ENCODE measurements at places on chromosomes 4 and X.

- no peak for DNase-seq
Observed at GRCh38 chr4:23957465-23957864, 67.6 kb upstream of the PPARGC1A start.

DNA sequence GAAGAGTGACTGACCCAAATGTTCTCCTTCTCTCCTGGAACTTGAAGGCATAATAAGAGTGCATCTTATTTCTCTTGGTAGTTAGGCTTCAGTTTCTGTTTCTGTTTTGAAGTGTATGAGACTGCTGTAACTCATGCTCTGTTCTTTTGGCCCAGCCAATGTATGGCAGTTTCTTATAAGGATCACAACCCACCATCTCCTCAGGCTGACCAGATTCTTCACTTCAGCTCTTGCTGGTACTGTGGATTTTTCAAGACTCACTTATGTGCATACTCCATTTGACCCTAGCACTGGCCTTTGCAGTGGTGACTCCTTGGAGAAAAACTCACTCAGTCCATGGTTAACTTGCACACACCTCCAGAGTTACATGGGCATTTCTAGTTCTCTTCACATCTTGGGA, 9.6 kb upstream of the YTHDC1 start:
- DNase-seq = no peak

DNA sequence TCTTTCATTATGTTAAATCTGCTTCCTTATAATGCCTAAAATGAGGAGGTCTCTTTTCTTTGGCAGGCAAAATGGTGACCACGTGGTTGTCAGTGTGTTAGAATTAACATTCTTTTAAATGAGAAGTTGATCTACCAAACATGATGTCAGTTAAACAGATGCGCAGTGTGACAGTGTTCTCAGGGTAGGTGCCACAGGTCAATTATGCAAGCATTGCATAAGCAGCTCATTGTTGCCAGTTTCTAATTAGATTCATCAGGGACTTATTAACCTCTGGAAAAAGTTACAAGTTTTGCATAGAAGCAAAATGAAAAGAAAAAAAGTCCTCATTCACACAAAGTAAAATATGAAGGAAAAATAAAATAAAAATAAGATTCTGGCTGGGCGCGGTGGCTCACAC, 324.1 kb upstream of the GALNT7 start:
- DNase-seq = no peak

DNA sequence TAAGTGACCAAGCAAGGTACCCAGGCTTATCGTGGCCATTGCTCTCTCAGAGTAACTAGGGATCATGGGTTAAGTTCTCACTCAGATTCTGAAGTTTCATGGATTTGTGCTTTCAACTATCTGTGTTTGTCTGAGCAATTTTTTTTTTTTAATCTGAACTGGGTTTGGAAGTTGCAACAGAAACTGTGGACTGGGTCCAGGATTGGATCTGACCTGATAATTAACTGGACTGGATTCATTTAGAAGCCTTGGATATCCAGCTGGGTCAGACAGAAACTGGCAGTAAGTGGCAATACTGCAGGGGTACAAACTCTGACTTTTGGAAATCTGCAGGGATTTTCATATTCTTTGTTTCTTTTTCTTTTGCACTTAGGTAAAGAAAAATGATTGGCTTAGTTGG, 38.7 kb upstream of the FGF2 start:
- DNase-seq = no peak

DNA sequence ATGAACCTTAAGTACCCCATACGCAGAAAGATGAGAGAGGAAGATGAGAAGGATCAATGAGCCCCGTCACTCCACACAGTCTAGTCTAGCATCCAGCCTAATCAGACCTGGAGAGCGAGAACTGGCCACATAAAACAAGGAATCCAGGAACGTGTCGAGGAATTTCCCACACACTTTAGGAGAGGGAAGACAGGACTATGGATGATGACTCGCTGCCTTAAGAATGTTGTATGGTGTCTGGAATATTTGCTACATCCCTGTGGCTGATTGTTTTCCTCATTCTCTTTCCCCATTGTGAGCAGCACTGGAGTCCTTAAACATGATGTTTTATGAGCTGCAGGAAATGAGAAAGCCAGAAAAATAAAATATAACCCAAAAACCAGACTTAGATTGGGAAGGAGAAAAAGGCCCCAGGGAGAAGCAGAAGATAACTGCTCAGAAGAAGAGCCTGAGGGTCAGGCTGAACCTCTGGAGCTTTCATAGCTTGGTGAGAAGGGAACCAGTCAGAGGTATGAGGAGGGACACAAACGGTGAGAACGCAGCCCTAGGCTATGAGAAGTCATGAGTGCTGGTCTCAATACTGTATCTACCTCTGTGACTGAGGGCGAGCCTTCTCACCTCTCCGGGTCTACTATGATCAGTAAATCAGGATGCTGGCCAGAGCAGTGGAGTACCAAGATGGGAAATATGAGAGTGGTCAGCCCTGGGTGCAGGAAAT, 139.5 kb upstream of the NOCT start:
- no peak for DNase-seq

GRCh38 chr4:140719022-140719421, 37.2 kb downstream of the TBC1D9 start:
- no peak for DNase-seq

GRCh38 chr4:62544428-62544827, 1344.3 kb downstream of the ADGRL3 start:
- DNase-seq = no peak

- no peak for DNase-seq
Observed at GRCh38 chr4:166065324-166065723, 192.3 kb downstream of the TLL1 start.

- DNase-seq = no peak
Observed at GRCh38 chrX:40009462-40009851, 88.3 kb downstream of the BCOR start.

- no peak for DNase-seq
Observed at GRCh38 chr4:144572660-144573059, 73.3 kb upstream of the HHIP start.

GRCh38 chr4:168852933-168853713, 156.9 kb downstream of the CBR4 start:
- DNase-seq = no peak

DNA sequence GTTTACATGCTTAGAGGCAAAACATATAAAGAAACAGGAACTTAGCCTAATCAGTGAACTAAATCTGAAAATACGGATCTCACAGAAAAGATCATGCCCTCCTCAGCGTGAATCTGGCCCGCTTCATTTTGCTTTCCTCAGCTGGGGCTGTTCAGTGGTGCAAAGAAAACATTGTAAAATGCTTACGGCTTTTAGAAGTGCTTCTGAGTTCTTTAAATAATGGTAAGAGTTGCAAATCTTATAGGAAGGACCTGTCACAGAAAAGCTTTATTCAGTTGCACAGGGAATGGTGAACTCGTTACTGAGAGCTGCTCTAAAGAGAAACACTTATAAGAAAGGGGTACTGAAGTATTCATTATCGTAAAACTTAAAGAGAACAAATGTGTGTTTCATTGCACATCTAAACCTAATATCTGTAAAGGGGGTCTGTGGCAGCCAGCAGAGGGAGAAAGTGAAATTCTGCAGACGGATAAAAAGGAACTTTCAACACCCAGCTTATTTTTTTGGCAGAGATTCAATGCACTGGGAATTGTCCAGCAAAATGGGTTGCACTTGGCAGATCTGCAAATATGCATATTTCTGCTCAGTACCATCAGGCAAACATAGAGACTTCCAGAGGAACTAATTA, 139.2 kb upstream of the ANK2 start:
- no peak for DNase-seq

DNA sequence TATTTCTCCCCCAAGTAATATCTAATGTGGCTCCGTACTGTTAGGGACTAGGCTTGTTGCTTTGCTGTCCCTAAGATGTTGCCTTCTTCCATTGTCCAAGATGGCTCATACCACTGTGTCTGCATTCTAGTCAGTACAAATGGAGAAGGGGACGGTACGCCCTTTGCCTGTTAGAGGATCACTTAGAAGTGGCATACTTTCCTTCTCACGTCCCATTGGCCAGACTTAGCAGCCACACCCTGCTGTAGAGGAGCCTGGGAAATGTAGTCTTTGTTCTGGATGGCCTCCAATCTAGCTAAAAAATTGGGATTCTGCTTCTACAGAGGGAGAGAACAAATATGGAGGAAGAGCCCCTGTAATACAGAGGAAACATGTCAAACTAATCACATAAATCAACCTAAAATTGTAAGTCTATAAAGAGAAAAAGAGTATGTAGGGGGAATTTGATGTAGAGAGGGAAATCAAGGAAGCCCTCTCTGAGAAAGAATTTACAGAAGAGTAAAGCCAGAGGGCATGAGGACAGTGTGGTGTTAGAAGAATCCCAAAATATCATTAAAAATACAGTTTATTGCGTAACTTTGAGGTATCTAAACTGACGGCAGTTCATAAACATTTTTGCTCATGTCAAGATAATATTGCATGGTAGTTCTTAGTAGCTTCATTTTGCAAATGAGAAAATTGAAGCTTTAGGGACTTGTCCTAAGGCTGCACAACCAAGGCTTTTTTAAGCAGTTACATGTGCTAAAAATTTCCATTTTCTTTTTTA, 15.1 kb downstream of the PRIMPOL start:
- DNase-seq = no peak

DNA sequence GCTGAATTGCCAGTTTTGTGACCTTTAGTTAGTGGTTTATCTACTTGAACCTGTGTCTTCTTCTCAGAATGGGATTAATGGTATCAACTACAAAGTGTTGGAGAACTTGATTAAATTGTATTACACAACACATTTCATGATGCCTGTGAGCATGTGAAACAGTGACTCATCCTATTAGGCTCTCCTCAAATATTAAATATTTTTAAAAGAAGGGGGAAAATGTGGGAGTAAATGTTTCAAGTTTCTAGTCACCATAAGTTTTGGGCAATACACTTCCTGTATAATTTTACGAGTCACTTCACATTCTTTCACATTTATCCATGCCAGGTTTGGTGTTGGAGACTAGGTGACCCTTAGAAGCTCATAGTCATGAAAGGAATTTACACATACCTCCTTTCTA, 147.0 kb downstream of the HS3ST1 start:
- DNase-seq = no peak

GRCh38 chrX:69306063-69306404, 140.8 kb upstream of the PJA1 start:
- no peak for DNase-seq

- DNase-seq = no peak
Observed at GRCh38 chr4:5133201-5133600, 81.9 kb downstream of the STK32B start.

DNA sequence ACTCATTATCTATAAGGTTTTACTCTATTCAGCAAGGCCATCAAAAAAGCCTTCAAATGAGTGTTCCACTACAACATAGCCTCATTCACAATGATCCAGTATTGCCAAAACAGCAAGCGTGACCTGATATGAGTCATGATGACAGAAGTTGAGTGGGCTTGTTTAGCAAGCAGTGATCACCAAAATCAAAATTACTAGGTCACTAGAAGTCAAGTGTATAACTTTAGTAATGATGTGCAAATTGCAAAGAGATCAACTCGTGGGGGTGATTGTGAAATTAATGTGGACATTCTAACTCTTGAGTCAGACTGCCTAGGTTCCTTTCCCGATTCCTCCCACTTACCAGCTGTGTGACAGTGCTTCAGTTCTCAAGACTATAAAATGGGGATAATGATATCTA, 124.5 kb downstream of the CHM start:
- DNase-seq = no peak

- no peak for DNase-seq
Observed at GRCh38 chrX:129653181-129653970, 1.4 kb downstream of the APLN start.

DNA sequence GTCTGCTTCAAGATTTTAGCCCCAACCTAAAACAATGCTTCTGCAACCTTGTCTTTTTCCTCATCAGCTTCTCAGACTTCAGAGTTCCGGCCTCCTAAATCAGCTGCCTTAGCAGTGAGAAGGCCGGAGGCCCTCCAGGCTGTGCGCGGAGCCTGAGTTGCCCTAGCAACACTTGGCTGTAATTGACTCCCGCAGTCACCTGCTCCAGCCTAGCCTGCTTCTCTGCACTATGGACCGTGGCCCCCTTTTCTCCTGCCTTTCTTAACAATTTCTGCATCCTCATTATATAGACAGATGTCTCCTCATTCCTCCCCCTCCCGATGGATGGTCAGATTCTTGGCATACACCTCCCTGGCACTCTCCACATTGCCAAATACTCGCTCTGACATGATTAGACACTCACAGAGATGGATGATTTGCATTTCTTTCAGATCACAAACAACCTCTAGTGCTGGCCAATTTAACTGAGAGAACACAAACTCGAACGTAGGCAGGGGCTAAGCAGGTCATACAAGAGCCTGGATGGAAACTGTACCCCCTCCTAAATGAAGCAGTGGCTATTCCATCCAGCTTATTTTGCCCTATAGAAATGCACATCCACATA, 9.5 kb upstream of the HUWE1 start:
- DNase-seq = no peak

- DNase-seq = no peak
Observed at GRCh38 chrX:134717698-134718097, 59.4 kb upstream of the PLAC1 start.

DNA sequence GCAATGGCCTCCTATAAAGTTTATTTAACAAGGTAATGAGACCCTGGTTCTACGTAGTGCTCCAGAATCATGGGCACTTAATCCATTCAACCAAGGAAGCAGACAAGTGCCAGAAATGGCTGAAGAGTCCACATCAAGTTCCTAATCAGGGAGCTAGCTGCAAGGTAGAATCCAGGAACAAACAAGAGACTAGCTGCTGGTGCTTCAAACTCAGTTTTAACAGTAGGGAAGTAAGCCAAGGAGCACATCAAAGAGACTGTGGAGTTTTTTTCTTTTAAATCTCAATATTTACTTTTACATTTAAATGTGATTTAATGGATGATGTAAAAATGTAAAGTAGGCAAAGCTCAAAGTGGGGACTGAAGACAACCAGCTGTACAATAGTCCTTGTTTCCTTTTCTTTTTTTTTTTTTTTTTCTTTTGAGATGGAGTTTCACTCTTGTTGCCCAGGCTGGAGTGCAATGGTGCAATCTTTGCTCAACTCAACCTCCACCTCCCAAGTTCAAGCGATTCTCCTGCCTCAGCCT, 630.4 kb downstream of the CCSER1 start:
- no peak for DNase-seq

DNA sequence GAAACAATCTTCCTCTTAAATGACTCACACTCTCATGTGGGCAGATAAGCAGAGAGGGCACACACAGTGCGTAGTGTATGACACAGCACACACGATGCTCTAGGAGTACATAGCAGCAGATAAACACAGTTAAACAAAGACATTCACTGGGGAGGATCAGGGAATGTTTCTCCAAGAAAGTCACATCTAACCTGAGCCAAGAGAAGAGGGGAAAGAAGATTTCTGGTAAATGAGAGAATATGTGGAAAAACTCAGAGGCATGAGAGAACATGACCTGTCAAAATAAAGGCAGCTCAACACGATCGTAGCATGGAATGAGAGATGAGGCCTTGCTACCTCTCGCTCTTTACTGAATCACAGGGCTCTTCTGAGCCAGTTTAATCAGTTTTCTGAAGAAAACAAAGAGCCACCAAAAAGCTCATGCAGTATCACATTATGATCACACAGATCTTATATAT, 251.0 kb downstream of the ANK2 start:
- DNase-seq = no peak

GRCh38 chr4:114257501-114257900, 278.1 kb upstream of the ARSJ start:
- DNase-seq = no peak
